ENCODE measurements at places on chromosomes 12 and 14. TPM values are rescaled to one million over a fixed set of nuclear protein-coding genes. Genes with fewer than 3 reads are reported as not detected.

DNA sequence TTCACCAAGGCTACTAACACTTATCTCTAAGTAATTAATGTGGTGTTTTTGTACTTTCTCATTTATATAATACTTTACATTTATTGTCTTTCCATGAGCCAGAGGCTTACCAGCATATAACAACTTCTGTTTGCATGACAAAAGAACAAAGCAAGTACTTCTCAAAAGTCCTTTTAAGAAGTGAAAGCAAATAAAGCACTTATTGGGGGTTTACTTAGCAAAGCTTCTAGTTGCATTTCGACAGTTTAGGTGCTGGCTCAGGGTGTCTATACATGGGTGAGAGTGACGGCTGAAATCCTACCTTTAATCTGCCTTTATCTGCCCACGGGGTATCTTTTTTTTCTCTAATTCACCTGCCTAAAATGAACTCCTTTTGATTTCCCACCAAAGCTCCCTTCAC, 21.0 kb upstream of the DCN start:
- H3K4me1 ChIP-seq: no peaks in the 10 kb centered on the region
- H3K27me3 ChIP-seq: no peaks in the 10 kb centered on the region
- H3K27ac ChIP-seq: no peak overlapping the region
- H3K4me3 ChIP-seq: no peak overlapping the region

GRCh38 chr14:94008234-94008633, 11.1 kb downstream of the CCDC197 start:
- H3K4me1 ChIP-seq: no peaks in the 10 kb centered on the region
- no peak for DNase-seq
- no peak overlapping the region for H3K27ac ChIP-seq
- H3K4me3 ChIP-seq: no peak overlapping the region

GRCh38 chr14:61514927-61515326, 180.4 kb upstream of the HIF1A start:
- no peaks in the 10 kb centered on the region for H3K36me3 ChIP-seq
- DNase-seq: no peak
- no peak overlapping the region for H3K4me3 ChIP-seq
- no peaks in the 10 kb centered on the region for H3K27me3 ChIP-seq

GRCh38 chr12:112992541-112993398, 14.5 kb downstream of the OAS2 start:
- H3K27me3 ChIP-seq: no peaks in the 10 kb centered on the region
- no peak overlapping the region for H3K4me3 ChIP-seq
- DNase-seq: peak; percentile 78
- H3K36me3 ChIP-seq: no peaks in the 10 kb centered on the region
- no peak overlapping the region for H3K27ac ChIP-seq

- H3K4me1 ChIP-seq: no peaks in the 10 kb centered on the region
- H3K4me3 ChIP-seq: no peak overlapping the region
- DNase-seq: no peak
- H3K27ac ChIP-seq: no peak overlapping the region
Observed at GRCh38 chr12:23055004-23055403, 430.0 kb downstream of the ETNK1 start.

GRCh38 chr12:92141591-92142121, 4.0 kb downstream of the BTG1 start:
- H3K36me3 ChIP-seq: no peaks in the 10 kb centered on the region
- H3K27me3 ChIP-seq: no peaks in the 10 kb centered on the region
- peaks cover 11% of the 10 kb centered on the region for H3K4me1 ChIP-seq
- peak overlapping the region; percentile 98 for H3K4me3 ChIP-seq
- no peak for DNase-seq

GRCh38 chr14:34355584-34356263, 106.3 kb downstream of the SPTSSA start:
- no peak overlapping the region for H3K27ac ChIP-seq
- H3K4me3 ChIP-seq: no peak overlapping the region
- DNase-seq: no peak
- H3K27me3 ChIP-seq: no peaks in the 10 kb centered on the region

Gene PTMS
- 396 TPM for total RNA-seq

Gene ACOT6
- total RNA-seq: not detected

Data from aorta (tissue), 5 donors.